Bronchial epithelial cell (primary cell): ENCODE measurements at places on chromosomes 1 and 21.
A peak's percentile ranks its signal among the peaks of the same experiment; 100 is the strongest.

DNA sequence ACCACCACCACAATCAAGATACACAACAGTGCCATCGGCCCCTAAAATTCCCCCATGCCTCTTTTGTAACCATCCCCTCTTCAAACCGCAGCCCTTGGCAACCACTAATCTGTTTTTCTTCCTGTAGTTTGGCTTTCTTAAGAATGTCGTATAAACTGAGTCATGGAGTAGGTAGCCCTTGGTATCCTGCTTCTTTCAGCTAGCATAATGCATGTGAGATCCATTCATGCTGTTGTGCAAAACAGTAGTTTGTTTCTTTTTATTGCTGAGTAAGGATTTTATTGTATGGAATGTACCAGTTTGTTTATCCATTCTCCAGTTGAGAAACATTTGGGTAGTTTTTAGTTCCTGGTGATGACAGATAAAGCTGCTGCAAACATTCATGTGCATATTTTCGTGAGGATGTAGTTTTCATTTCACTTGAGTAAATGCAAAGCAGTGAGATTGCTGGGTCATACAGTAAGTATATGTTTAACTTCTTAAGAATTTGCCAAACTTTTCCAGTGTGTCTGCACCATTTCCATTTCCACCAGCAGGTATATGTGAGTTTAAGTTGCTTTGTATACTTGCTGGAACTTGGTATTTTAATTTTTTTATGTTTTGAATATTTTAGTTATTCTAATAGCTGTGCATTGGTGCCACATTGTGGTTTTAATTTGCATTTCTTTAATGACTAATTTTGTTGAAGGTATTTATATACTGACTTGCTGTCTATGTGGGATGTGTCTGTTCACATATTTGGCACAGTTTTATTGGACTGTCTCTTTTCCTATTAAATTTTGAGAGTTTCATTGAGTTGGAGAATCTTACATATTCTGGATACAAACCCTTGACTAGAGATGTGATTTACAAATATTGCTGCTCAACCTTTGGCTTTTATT, 148.4 kb upstream of the MAP1LC3C start:
- DNase-seq: peak; percentile 84

GRCh38 chr1:5999711-6000443, 7.7 kb upstream of the NPHP4 start:
- DNase-seq: no peak

GRCh38 chr1:85274969-85275453, 1.4 kb downstream of the BCL10 start:
- DNase-seq: peak; percentile 91

DNA sequence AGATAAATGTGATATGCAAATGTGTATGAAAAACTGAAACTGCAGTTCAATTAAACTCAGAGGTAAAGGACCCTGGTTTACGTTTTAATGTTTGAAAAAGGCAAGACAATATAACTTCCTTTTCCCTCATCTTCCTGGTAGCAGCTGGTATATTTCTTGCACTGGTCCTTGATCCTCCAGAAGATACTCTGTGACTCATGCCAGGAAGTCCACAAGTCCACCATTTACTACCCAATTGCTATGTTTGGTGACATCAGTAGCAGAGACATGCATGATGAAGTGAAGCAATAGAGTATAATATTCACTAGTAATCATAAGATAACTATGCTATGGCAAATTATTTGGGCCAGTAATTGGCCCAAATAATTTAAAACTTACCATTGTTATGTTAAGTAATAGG, 774.5 kb upstream of the NEGR1 start:
- DNase-seq: no peak

GRCh38 chr1:213275293-213275692, 224.3 kb downstream of the RPS6KC1 start:
- DNase-seq: no peak

GRCh38 chr1:39642796-39643195, 3.4 kb upstream of the HEYL start:
- peak; percentile 42 for DNase-seq

GRCh38 chr1:31681415-31681814, 22.4 kb downstream of the COL16A1 start:
- DNase-seq: no peak

DNA sequence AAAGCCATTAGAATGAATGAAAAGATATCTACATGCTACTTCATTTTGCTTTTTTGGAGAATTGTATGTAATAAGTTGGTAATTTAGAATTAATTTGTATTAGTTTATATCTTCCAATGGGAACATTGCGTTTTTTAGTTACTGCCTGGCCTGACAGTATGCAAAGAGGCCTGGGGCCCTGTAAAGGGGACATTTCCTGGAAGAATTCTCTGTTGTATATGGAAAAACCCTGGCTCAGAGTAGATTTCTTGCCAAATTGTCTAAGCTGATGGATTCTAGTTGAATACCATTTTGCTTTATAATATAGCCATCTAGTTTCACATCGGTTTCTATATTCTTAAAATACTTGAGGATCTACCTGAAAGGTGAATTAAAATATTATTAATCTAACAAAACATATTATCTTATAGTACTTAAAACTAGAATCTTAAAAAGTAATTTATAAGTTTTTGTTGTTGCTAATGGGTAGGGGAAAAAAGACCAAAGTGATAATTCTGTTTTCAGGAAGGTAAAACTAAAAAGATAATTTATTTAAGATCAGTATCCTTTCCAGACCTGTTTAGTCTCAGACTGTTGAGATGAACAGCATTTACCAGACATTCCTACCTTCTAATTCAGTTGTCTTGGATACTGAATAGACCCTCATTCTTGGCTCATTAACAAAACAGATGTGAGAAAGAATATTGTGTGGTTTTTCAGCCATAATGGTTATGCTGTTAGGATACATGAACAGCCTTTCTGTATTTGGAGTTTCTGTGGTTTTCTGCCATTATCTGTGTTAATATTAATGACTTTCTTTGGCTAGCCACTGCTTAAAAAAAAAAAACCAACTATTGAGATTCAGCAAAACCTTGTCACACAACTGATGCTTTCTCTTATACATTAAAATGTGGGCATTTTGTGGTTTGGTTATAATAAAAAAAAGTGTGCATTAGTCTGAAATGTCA, 4.8 kb downstream of the AGO3 start:
- no peak for DNase-seq
